Frontal cortex (tissue), 4 donors: ENCODE measurements at places on chromosomes 7 and 10. TPM values are rescaled to one million over a fixed set of nuclear protein-coding genes. Genes with fewer than 3 reads are reported as not detected.

The LRRN3 gene
- 153 TPM for total RNA-seq

The CACNB2 gene
- total RNA-seq = 10.6 TPM

The TYW1B gene
- total RNA-seq = 2.0 TPM

The MDFIC gene
- 6.1 TPM for total RNA-seq

The SAMD9 gene
- 1.6 TPM for total RNA-seq

The NXPH1 gene
- 41.6 TPM for total RNA-seq

The CDHR3 gene
- 11.4 TPM for total RNA-seq

The ASZ1 gene
- not detected for total RNA-seq

The PTPRN2 gene
- total RNA-seq = 52.2 TPM
